ENCODE measurements at places on chromosomes 3 and 15.

- ATAC-seq, result no peak
Measured at GRCh38 chr3:35665390-35666055, 26.2 kb downstream of the ARPP21 start.

DNA sequence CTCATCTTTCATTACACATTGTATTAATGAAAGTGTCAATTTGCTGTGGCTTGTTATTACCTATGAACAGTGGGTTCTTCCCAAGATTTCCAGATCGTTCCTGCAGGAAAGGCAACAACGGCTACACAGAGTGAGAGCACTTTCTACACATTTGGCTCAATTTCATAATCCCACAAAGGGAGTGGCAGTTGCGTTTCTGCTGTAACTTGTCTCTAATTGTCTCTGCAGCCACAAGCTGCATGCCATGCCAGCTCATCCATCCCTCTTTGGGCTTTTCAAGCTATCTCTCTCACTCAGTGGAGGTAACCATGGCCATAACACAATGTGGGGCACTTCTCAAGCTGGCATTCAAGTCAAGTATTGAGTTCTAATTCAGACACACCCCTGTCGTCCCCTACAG lies 27.7 kb upstream of the CPNE4 start:
- no peak for ATAC-seq

DNA sequence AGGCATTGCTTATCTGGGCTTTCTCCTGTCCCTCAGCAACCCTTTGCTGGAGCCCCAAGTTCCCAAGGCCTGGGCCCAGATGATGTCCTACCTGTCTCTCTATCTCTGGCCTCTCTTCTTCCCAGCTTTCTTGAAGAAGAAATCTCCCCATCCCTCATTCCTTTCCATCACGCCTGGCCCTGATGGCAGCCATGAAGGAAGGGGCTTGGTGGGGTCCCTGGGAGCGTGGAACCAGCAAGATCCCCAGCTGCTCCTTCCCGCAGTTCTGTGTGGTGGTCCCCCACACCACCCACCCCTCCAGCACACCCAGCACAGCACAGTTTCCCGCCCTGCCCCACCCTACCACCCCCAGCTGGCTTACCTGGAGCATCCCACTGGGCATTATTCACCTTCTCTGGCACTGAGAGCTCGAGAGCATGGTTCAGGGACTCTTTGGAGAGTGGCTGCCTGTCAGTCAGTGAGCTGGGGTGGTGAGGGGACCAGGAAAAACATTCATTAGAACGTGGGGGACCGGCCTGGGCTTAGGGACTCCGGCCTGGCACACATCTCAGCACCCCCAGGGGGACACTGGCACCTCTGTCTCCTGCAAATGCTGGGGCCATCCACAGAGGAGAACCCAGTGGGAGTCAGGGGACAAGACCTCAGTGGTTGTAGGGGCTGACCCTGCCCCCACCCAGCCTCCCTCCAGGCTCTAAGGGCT lies 26.6 kb downstream of the ACSBG1 start:
- ATAC-seq, result no peak

DNA sequence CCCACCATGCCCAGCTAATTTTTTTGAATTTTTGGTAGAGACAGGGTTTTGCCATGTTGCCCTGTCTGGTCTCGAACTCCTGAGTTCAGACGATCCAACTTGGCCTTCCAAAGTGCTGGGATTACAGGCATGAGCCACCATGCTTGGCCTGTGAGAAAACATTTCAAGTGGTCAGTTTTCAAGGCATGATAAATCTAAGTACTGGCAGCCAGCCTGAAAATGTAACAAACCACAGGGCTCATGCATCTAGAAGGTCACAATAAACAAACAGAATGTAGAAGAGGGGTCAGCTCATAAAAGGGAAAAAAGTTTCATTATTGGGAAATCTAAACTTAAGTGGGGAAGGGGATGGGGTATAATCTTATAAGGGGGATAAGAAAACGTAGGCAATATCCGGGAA lies 39.9 kb downstream of the PPCDC start:
- no peak for ATAC-seq

DNA sequence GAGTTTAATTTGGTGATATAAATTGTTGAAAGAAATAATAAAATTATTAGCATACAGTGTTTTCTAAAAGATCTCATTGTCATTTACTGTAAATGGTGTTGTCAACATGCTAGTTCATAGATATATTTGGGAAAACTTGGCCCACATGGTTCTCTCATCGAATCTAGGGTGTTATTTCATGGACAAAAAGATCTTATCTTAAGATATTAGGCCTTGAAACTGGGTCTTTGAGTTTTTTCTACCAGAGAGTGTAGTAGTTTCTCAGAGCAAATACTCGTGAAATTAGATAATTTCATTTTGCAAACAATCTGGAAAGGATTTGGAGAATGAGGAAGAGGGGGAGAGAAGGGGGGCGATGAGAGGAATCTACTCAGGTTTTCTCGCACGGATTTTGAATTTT lies 107.9 kb downstream of the MEIS2 start:
- ATAC-seq, result no peak

- no peak for ATAC-seq
Measured at GRCh38 chr15:57953874-57954273, 111.6 kb downstream of the ALDH1A2 start.

- ATAC-seq, result no peak
Measured at GRCh38 chr3:14274999-14275961, 96.7 kb downstream of the LSM3 start.

DNA sequence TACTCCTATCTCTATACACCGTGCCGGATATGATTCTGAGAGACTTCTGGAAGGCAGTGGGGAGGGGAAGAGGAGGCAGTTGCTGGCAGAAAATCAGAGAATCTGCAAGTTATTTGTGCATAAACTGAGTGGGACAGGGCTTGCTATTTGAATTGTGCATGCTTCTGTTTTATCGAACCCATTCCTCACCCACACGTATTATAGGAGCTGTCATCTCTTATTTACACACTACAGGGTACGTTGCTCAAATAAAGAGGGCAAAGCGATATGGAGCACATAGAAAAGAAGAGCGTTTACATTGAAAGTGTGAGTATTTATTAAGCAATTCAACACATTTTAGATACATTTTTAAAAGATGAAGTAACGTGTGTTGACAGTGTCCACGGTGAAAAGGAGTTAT lies 191.6 kb downstream of the CPNE4 start:
- no peak for ATAC-seq

DNA sequence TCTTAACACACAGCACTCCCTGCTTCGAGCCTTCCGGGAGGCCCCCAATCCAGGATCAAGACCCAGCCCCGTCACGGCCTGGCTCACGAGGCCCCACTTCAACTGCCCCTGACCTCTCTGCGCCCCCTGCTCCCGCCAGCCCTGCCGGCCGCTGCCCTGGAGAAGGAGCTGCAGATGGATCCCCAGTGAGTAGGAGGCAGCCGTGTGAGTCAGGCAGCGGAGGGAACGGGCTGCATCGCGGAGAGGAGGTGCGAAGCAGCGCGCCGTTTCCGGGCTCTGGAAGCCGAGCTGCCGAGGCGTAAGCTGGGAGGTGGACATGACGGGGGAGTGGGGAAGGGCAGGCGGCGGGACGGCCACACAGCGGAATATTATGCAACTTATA lies 133.4 kb downstream of the TPRA1 start:
- ATAC-seq, result peak; percentile 47

DNA sequence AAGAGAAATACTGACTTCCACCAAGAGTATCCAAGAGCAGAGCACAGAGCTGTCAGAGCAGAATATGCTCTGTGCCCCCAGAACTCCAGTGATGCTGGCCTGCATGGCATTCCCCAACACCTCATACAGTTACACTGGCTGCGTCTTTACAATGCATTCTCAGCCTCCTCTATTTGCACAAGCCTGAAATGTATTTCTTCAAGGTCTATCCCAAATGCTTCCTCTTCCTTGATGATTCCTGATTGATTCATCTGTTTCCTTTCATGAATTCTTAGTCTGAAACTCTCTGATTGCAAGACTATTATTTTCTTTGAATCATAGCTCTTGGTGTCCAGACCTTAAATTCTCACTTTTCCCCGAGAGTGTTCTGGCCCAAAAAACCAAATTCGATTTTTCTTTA lies 664.7 kb downstream of the MECOM start:
- no peak for ATAC-seq
